ENCODE measurements at places on chromosomes 12 and 14.

GRCh38 chr14:24197056-24197450 is 1.8 kb upstream of the TM9SF1 start:
- no peak for DNase-seq

DNA sequence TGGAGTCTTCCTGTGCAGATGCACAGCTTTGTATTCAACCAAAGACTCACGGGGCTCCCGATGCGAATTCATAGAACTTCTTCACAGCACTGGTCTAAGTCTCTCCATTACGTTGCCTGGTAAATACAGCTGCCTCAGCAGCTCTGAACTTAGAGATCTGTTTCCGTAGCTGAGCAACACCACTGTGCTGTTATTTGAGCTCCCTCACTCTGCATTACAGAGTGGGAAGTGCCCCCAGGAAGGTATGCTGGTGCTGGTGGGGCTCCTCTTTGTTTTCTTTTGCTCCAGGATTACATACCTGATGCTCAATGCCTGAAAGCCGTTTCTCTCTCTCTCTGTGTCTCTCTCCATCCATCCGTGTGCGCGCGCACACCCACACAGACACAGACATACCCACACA is 227.5 kb upstream of the RMST start:
- no peak for DNase-seq

DNA sequence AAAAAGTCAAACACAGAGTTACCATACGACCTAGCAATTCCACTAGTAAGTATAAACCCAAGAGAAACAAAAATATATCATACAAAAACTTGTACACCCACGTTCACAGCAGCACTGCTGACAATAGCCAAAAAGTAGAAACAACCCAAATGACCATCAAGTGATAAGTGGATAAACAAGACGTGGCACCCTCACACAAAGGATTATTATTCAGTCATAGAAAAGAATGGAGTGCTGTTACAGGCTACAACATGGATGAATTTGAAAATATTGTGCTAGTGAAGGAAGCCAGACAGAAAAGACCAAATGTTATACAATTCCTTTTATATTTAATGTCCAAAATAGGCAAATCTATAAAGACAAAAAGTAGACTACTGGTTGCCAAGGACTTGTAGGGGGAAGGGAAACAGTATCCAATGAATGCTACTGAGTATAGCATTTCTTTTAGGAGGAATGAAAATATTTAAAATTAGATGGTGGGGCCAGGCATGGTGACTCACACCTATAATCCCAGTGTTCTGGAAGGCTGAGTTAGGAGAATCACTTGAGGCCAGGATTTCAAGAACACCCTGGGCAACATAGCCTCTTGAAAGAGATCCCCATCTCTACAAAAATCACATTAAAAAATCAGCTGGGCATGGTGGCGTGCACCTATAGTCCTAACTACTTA is 41.9 kb downstream of the SPTLC2 start:
- no peak for DNase-seq

DNA sequence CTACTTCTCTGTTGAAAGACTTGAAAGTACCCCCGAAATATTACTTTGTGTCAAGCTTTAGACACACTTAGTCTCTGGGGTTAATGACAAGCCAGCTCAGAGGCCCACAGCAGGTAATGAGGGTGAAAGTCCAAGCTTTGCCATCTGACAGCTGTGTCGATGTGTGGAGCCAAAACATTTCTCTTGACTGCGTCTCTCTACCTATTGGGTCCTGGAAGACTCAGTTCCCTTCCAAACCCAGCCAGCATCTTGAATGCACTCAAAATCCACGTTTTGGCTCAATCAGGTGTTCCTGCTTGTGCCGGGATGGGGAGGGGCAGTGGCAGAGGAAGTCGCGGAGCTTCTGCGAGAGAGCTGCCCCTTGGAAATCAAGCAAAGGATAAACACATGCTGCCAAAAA is 3.2 kb downstream of the PLXNC1 start:
- DNase-seq: no peak

GRCh38 chr14:73889376-73889775 is 2.7 kb downstream of the ZNF410 start:
- DNase-seq: no peak

- no peak for DNase-seq
These were observed 111.6 kb upstream of the NOS1 start for GRCh38 chr12:117472983-117473382.

GRCh38 chr12:69712826-69713225 is 13.7 kb upstream of the BEST3 start:
- DNase-seq: no peak
